ENCODE measurements at places on chromosomes 7 and 10.
A peak's percentile ranks its signal among the peaks of the same experiment; 100 is the strongest.

GRCh38 chr10:71644307-71645180, 75.0 kb downstream of the C10orf105 start:
- no peak for DNase-seq

DNA sequence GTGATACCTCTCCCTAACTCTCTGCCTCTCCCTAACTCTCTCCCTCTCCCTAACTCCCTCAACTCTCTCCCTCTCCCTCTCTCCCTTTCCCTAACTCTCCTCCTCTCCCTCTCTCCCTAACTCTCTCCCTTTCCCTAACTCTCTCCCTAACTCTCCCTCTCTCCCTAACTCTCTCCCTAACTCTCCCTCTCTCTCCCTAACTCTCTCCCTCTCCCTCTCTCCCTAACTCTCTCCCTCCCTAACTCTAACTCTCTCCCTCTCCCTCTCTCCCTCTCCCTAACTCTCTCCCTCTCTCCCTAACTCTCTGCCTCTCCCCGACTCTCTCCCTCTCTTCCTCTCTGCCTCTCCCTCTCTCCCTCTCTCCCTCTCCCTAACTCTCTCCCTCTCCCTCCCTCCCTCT, 2.0 kb upstream of the PTPRN2 start:
- DNase-seq, result no peak

DNA sequence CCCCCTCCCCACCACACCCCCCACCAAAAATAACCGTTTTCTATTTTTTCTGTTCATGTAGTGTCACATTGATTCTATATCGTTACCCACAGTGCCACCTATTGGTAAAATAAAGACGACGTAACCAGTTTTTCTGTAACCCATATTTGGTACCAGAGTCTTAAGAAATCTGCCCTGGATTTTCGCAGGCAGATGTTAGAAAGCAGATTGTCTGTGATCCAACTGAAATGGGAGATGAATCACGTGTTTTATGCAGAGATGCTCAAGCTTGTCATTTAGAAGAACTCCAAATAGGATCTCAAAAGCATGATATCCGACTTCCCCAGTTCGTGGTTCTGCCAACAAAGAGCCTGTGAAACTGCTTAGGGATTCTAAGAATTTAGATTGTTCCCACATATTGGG, 261.1 kb upstream of the CSTF2T start:
- DNase-seq, result peak; percentile 3

DNA sequence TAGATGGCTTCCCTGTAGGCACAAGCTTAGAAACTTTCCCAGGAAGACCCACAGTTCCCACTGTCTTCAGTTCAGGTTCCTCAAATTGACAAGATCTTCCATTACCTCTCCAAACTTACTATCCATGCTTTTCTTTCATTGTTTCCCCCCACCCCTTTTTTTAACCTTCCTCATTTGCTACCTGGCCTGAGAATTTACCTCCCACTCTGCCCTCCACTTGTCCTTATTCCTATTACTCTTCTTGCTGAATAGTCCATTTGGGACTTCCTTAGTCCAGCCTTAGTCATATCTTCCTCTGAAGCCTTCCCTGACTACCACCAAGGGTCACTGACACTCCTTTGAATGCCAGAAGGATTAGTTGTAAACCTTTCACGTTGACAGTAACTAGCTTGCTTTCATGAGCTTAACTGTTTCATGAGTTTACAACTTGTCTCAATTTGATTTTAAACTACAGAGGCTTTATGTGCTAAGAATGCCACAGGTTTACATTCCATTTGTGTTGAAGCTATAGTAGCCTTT, 1.2 kb upstream of the CALU start:
- peak; percentile 58 for DNase-seq

DNA sequence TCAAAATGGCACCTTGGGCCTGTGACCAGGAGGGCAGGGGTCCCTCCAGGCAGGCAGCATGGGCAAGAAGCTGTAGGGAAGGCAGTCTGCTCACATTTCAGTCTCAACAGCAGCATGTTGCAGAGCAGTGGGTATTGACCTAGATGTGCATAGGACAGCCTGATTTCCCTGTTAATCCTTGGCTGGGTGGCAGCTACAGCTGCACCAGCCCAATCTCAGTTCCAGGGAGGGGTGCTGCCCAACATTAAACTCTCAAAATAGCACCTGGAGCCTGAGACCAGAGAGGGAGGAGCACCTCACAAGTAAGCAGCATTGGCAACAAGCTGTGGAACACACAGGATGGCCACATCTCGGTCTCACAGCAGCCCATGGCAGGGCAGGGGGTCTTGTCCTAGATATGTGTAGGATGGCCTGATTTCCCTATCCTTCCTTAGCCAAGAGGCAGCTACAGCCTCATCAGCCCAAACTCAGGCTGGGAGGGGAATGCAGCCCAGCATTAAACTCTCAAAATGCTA, 10.3 kb downstream of the TMEM140 start:
- no peak for DNase-seq

DNA sequence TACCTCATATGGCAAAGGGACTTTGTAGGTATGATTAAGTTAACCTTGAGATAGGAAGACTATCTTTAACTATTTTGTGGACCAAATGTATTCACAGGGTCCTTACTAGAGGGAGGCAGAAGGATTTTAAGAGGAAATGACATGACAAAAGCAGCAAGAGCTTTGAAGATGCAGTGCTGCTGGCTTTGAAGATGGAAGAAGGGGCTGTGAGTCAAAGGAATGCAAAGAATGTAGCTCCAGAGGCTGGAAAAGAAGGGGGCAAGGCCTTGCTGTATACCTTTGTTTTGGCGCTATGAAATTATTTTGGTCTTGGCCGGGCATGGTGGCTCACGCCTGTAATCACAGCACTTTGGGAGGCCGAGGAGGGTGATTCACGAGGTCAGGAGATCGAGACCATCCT, 3.2 kb upstream of the NRBF2 start:
- no peak for DNase-seq

- DNase-seq, result no peak
Measured at GRCh38 chr10:69495666-69496065, 44.4 kb downstream of the TSPAN15 start.

DNA sequence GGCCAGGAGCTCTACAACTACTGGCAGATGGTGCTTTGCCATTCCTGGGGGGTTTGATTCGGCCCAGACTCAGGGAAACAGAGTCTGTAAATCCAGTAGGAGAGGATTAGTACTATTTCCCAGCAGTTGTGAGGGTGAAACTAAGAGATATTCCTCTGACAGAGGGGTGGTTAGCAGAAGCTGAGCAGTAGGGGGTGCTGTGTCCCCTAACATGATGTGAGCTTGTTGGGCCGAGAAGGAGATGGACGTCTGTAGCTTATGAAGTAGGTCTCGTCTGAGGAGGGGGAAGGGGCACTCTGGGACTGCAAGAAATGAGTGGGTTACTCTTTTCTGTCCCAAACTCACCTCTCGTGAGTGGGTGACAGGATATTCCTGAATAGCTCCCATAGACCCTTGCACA, 179.2 kb upstream of the MBL2 start:
- DNase-seq, result peak; percentile 70

- no peak for DNase-seq
Measured at GRCh38 chr7:157625973-157626742, 289.4 kb downstream of the DNAJB6 start.

GRCh38 chr10:110836706-110837105, 35.0 kb upstream of the PDCD4 start:
- no peak for DNase-seq

- no peak for DNase-seq
Measured at GRCh38 chr10:19532411-19532810, 283.8 kb upstream of the PLXDC2 start.

GRCh38 chr10:132878091-132878729, 64.2 kb downstream of the CFAP46 start:
- no peak for DNase-seq

GRCh38 chr7:140060243-140060630, 2.5 kb downstream of the PARP12 start:
- no peak for DNase-seq

- DNase-seq, result no peak
Measured at GRCh38 chr7:132113536-132114371, 462.5 kb downstream of the PLXNA4 start.

- no peak for DNase-seq
Measured at GRCh38 chr10:18290651-18291313, 150.6 kb downstream of the CACNB2 start.

- no peak for DNase-seq
Measured at GRCh38 chr7:131219312-131220041, 108.2 kb upstream of the MKLN1 start.

- DNase-seq, result no peak
Measured at GRCh38 chr10:1015688-1016087, 10.0 kb downstream of the IDI2 start.

GRCh38 chr7:111987886-111988285, 218.3 kb downstream of the DOCK4 start:
- no peak for DNase-seq

DNA sequence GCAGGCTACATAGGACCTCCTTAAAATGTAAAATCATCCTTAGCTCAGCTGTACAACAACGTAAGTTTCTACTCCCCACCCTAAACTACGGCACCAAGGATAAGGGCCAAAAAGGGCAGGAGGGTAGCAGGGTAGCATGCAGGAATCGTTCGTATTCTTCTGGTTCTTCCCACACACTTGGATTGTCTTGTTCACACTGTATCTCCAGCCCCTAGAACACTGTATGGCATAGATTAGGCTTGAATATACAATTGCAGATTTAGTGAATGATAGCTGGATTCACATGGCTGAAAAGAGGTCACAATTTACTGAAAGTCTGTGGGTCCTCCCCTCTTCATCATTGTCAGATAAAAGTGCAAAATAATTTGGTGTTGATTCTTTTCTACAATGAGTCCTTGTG, 28.2 kb upstream of the PRKAR2B start:
- DNase-seq, result no peak

- DNase-seq, result no peak
Measured at GRCh38 chr10:124676416-124677062, 67.6 kb downstream of the FAM53B start.

DNA sequence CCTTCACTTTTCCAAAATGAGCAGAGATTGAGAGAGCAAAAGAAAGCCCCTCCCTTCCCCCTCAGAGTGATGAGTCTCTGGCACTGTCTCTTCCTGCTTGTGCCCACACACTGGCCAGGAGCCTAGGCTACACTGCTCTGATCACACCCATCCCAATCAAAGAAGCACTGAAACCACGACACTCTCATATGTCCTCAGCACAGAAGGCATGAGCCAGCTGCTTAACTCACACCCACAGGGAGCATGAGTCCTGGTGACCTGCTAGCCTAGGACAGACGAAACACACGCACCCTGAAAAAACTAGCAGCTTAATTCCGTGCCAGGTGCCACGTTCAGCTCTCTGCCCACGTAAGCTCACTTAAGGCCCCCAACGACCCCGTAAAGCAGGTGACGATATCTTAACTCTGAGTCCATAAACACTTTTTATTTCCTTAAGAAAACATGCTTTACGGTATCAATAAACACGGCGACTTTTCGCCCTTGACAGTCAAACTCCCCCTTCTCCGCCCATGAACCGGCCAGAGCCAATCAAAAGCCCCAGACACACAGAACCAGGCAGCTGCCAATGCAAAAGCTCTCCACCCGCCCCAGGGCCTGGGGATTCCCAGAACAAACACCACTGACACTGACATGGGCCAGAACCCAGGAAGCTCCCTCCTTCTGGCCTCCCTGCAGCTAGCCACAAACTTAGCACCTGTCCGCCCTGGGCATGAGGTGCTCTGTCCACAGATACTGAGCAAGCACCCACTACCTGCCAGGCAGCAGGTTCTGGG, 69.0 kb downstream of the TNRC18 start:
- DNase-seq, result peak; percentile 53

GRCh38 chr7:21947056-21947455, 1.4 kb upstream of the CDCA7L start:
- DNase-seq, result no peak

DNA sequence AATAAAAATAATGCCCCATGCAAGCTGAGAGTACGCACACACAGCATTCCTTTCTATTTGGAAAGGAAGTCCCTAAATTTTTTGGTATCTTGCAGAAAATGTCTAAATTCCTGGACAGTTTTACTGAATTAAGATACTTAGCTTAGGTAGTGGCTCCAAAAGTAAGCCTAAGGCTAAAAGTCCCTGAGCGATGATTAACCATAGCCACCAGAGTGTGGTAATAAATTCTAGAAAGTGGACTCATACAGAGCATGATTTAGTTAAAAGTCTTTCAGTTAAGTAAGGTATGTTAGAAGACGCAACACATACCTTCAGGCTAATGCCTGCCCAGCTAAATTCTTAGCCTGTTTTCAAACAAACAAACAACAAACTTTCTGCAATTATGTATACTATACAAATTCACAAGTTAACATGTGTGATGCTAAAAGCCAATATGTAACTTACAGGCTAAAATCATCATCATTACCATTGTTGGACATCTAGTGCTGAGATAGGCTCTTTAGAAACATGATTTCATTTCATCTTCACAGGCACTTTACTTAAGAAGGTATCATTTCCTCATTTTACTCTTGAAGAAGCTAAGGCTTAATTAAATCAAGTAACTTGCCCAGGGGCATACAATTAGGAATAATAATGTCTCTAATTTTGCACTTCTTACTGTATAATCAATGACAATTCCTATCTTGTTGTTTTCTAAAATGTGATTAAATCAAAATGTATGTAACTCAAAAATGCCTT, 261.4 kb upstream of the YAE1 start:
- DNase-seq, result no peak

DNA sequence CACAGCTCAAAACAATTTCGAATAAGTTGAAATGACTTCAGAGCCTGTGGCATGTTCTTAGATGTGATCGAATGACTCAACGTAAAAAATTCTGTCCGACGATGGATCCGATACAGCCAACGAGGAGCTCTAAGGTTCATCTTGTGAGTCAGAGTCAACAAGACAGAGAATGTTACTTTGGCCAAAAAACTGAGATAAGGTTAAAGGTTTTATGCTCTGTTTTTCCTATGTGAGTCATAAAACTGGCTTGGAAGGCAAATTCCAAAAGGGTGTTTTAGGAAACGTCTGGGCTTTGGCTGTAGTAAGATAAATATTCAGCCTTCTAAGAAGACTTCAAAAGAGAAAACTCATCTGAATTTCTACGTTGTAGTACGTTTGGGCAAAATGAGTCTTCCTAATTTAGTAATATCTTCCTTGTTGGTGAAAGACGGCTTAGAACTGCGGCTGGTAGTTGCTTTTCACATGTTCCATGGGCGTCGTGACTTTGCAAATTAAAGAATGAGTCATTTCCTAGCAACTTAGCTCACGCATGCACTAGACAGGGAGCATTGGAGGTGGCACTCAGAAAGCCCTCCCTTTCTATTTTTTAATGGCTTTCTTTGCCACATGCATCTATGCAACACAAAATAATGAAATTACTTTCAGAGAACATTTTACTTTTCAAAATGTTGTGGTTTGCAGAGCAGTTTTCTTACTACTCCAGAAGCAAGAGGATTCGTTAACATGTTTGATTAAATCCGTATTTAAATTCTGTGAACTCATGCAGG, 28.2 kb downstream of the PFKP start:
- DNase-seq, result peak; percentile 99

- DNase-seq, result no peak
Measured at GRCh38 chr7:106346167-106346677, 61.4 kb upstream of the NAMPT start.

DNA sequence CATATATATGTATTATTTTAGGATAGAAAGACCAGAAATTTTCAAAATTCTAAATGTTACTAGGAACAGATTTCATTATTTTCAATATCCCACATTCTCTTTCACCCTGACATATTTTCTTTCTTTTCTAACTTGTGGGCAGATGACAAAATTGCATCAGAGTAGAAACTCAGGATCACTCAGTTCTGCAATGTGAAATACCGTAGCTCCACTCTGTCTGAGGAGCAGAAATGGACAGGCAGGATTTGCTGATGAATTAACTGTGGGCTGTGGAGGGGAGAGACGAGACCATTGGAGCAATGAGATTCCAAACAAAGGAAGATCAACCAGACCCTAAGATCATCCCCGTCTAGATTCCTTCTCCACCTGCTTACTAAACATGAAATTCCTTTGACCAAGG, 37.0 kb upstream of the SVOPL start:
- DNase-seq, result peak; percentile 59
